Naive B cell (primary cell): ENCODE measurements at places on chromosomes 6 and 20.

- no peak for DNase-seq
These were observed 28.8 kb upstream of the TCFL5 start for GRCh38 chr20:62890444-62890843.

DNA sequence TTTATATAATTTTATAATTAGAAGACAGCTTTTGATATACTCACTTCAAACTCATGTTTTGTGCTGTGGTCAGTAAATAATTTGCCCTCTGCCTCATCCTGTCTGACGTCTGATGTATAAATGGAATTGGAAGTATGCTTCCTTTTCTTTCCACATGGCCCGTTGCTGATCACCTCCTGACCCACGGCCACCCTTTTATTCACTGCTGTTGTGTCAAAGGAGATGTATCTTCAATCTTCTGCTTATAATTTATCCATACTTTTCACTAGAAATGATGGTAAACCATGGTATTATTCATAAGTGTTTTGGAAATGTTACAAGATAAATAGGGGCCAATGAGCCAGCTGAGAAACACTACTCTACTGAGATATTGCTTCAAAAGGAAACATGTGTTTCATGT is 841.8 kb downstream of the PHF3 start:
- no peak for DNase-seq

- no peak for DNase-seq
These were observed 75.7 kb upstream of the OPRM1 start for GRCh38 chr6:153963352-153963751.

- no peak for DNase-seq
These were observed 89.9 kb downstream of the AKAP7 start for GRCh38 chr6:131225127-131225526.

GRCh38 chr20:57736738-57737347 is 27.0 kb upstream of the PMEPA1 start:
- DNase-seq, result no peak

GRCh38 chr6:27886073-27886472 is 26.1 kb downstream of the OR2B2 start:
- no peak for DNase-seq

DNA sequence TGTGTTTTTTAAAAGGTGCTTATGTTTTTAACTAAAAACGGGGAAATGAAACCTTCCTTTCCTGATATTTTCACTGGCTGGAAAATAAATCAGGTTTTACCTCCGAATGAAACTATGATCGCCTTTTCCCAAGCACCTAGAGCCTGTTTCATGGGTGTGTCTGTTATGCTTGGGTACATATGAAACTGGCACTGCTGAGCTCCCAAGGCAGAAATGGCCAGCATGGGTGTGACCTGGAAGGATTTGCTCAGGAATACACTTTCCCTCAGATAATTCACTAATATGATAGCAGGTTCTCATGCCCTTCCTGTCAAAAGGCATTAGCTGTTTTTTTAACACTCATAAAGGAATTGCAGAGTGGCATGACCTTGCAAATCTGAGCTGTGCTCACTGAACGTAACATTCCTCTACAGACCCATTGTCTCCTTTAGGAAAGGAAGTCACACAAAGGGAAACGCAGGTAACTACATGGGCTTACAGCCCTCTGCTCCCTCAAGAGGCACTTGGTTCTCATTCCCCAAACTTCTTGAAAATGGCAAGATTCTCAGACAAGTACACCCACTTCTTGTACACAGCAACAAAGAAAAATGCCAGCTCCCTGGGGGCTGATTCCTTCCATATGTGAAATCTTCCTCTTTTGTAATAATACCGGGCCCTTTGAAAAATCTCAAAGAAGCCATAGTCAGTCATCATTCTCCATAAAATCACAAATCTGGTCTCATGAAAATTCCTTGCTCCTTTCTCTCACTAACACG is 72.7 kb downstream of the METTL24 start:
- DNase-seq, result no peak

DNA sequence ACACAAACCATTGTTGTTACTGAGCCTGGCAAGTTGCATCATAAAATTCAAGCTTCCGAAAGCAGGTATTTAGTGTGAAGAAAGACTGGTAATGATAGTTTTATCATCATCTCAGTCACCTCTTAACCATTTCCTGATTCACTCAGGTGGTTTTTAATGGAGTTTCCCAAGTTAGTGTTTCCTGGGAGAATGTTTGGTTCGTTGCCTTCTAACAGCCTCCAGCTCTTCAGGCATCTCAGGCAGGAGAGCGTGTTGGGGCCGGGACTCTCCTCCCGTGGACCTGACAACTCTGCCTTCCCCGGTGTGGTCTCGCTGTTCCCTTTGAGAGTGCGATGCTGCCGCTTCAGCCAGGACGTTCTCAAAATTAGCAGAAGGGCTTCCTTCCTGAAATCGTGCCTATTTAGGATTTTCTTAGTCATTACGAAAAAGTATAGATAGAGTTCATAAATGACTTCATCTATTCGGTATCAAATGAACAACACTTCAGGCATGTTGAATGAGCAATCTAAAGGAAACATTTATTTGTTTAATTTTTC is 105.0 kb upstream of the QKI start:
- DNase-seq, result no peak

DNA sequence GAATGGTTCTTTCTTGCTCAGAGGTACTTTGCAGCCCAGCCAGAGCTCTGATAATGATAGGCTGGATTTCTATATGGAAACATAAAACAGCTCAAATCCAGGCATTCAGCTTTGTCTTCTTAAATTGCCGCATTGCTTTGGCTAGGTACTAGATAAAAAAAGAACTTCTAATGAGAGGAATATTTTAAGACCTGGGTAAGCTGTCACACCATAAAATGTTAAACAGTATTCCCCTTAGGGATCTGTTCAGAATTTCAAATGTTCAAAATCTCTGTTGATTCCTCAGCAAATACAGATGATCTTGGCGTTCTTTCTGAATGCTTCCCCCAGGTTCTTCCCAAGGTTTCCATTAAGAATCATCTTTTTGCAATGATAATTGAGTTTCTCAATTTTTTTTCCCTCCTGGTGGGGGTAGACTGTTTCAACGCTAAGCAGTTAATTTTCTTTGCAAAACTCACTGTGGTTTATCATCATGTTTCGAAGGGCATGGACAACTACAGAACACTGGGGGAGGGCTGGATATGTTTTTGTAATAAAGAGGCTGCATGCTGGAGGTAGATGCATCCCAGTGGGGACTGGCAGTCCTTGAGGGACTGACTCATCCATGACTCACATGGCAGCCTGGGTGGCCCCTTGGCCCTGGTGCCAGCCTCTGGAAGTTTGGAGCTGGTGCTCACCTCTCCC is 31.0 kb downstream of the TIAM2 start:
- DNase-seq, result no peak

GRCh38 chr6:5766260-5766659 is 240.5 kb downstream of the NRN1 start:
- DNase-seq, result no peak

GRCh38 chr6:71228461-71229041 is 60.1 kb upstream of the OGFRL1 start:
- no peak for DNase-seq

- no peak for DNase-seq
These were observed 631 bp downstream of the PHACTR3 start for GRCh38 chr20:59604741-59605600.

GRCh38 chr6:43075670-43076463 is at the start of gene PTK7:
Gene PTK7, plus strand, starts transcription at chr6:43076314. Its CDS starts 175 bp downstream, at chr6:43076489.
- no peak for DNase-seq

DNA sequence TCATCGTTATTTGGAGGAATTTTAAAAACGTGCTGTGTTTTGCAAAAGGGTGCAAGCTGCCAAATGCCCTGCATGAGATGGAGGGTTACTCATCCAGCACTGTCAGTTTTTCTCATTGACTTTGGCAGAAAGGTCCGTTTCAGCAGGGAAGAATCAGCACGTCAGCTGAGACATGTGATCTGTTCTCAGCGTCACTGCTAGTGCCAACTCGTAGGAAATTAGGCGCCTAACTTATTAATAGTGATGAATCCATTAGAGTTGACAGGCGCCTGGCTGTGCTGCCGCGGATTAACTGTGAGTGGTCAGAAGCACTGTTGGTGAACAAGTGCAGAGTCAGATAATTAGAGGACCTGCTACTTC is 175.5 kb upstream of the FOXQ1 start:
- DNase-seq, result no peak

GRCh38 chr6:27879837-27880236 is 32.4 kb downstream of the OR2B2 start:
- no peak for DNase-seq

- no peak for DNase-seq
These were observed 9.7 kb upstream of the WFDC8 start for GRCh38 chr20:45588800-45589199.

DNA sequence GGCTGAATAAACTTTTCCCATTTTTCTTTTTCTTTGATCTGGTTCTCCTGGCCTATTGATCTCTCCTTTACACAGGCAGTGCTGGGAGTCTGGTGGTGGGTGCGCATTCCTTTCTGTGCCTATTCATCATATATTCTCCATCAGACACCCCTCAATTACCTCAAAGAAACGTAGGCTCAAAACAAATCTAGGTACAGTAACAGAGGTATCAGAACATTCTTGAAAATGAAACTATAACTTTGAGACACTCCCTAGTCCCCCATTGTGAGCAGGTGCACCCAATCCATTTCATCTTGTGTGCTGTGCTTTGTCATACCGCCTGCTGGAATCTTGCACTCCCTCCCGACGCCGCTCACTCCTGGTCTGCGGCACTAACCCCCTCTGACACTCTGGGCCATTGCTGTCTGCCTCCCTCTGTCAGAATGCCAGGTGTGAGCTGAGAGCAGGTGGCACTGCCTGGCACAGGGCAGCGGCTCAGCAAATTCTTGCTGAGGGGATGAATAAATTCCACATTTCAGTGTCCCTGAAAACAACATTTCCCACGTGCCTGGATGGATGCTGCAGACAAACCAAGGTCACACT is 303.4 kb upstream of the EXOC2 start:
- DNase-seq, result no peak

- no peak for DNase-seq
These were observed 5.2 kb downstream of the RNF217 start for GRCh38 chr6:124967444-124967843.

DNA sequence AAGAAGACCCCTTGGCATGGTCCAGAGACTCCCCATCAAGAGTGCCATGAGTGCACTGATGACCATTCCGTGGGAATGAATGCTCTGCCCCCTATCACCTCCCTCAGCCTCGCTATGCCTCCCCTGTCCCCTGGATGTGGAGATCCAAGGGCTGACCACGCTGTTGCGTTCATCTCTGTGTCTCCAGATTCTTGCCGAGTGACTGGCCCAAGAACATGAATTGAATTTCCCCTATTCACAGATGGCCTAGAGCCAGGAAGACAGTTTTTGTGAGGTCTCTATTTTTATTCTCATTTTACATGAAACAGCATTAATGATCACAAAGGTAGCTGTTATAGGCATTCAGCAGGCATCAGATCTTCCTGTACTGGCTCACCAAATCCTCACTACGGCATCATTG is 33.6 kb downstream of the MAFB start:
- no peak for DNase-seq

GRCh38 chr6:150343434-150343833 is 25.4 kb upstream of the IYD start:
- no peak for DNase-seq

GRCh38 chr20:11182720-11183119 is 508.9 kb upstream of the JAG1 start:
- DNase-seq, result no peak

GRCh38 chr20:59008715-59009336 is 1.8 kb upstream of the CTSZ start:
- no peak for DNase-seq

DNA sequence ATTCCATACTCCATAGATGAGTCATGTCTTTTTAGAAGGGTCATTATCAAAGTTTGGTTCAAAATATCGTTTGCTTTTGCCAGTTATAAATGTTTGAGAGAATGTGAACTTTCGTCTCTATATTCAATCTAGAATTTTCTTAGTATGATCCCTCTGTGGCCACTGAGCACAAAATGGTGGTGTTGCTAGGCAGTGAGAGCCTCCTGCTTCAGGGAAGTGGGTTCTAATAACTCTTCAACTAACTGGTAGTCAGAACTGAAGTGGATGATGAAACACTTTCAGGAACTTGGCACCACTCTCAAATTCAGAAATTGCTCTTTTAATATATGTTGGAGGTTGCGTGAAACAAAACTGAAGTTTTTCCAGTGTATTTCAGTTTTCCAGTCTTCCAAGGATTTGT is 125.0 kb upstream of the DOK5 start:
- DNase-seq, result no peak

DNA sequence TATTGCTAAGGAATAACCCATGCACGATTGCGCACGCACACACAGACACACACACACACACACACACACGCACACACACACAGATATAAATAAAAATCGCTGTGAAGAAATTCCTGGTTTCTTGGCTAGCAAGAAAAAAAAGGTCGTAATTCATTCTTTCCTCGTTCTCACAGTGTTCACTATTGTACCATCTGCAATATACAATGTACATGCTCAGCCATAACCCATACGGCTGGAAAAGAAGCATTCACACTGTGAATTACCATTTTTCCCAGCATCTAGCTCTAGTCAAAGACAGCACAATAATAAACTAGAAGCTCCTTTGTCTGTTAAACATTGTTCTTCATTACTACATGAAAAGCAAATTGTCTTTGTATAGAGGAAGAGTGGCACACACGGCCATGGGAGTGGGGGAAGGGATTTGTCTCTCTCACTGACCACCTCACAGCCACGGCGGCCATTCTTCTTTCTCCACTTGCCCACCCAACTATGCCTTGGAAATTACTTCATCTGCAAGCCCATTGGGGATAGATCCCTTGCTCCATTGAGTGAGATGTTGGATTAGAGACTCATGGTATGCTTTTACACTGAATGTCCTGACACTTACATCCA is 115.3 kb upstream of the ID4 start:
- no peak for DNase-seq

DNA sequence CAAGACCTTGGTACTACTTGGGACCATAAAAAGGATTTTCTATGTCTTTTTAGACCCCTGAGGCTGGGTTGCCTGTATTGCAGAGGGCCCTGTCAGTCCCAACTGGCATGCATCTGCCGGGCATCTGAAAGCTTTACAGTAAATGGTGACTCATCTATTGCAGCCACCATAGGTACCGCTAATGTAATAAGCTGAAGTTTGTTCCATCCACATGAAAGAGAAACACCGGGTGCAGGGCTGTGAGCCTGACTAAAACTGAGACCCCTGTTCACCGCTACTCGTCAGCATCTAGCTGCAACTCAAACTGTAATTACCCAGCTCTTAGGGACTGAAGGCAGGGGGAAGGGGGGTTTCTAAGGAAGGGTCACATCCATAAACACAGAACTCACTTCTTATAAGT is 49.5 kb downstream of the TRERF1 start:
- no peak for DNase-seq

- DNase-seq, result peak; percentile 54
These were observed 10.4 kb upstream of the GCNT2 start for GRCh38 chr6:10510592-10511367.

GRCh38 chr6:108608453-108609275 is 47.9 kb downstream of the FOXO3 start:
- DNase-seq, result no peak
